ENCODE measurements at places on chromosomes 1 and 21. TPM values are rescaled to one million over a fixed set of nuclear protein-coding genes. Genes with fewer than 3 reads are reported as not detected.
A peak's percentile ranks its signal among the peaks of the same experiment; 100 is the strongest.

- no peaks in the 10 kb centered on the region for H3K4me1 ChIP-seq
- H3K27me3 ChIP-seq: no peaks in the 10 kb centered on the region
- no peaks in the 10 kb centered on the region for H3K36me3 ChIP-seq
- H3K4me3 ChIP-seq: no peak overlapping the region
- H3K27ac ChIP-seq: no peak overlapping the region
These were observed 196.1 kb upstream of the ESRRG start for GRCh38 chr1:216919060-216919970.

GRCh38 chr1:30718636-30719405 is 4.6 kb downstream of the MATN1 start:
- peaks cover 20% of the 10 kb centered on the region for H3K36me3 ChIP-seq
- peak overlapping the region; percentile 87 for H3K4me3 ChIP-seq
- H3K27me3 ChIP-seq: no peaks in the 10 kb centered on the region
- H3K4me1 ChIP-seq: peaks cover 42% of the 10 kb centered on the region
- peak; percentile 87 for DNase-seq

DNA sequence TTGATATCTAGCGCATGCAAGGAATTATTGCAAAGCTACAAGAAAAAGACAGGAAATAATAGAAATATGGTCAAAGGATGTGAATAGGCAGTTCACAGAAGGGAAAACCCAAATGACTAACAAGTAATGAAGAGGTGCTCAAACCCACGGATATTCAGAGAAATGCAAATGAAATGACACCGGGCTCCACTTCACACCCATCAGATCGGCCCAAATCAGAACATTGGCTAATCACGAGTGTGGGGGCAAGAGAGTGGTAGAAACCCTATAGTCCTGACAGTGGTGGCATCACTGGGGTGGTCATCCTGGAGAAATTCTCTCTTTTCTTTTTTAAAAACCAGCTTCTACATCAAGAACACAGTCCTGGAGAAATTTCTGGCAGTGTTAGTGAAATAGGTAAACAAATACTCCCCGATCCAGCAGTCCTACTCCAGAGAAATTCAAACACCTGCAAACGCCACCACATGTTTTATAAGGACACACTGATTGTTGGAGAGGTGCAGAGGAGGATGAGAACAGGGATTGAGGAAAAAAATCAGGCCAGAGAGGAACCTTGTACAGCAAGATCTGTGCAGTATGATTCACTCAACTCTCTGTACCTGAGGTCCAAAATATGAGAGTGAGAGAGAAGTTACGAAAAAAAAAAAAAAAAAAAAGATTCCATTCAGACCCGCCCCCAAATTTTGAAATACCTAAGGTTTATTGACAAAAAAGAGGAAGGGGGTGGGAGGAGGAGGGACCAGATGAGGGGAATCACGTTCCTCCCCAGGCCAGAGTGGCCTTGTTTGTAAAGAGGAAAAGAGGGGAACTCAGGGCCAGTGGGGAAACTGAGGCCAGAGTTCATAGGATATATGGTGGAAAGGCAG is 9.2 kb upstream of the TNFRSF1B start:
- no peaks in the 10 kb centered on the region for H3K36me3 ChIP-seq
- DNase-seq: no peak
- H3K4me3 ChIP-seq: peak overlapping the region; percentile 74

DNA sequence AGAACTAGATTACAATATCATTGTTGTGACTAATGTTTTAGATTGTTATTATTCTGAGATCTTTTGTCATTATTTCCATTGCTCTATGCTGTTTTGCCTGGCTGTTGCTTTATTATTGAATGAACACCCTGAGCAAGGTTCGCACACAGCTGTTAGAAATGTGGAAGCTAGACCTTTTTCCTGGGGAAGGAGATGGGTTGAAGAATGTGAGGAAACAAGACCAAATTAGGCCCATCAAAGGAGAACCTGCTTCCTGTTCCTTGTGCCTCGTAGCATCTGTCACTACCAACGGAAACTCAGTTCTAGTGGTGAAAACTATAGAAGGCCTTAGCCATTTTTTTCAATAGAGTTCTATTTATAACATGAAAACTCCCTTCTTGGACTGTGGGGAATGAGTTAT is 68.7 kb downstream of the RGL1 start:
- no peaks in the 10 kb centered on the region for H3K27me3 ChIP-seq
- no peak overlapping the region for H3K4me3 ChIP-seq
- no peaks in the 10 kb centered on the region for H3K4me1 ChIP-seq
- DNase-seq: no peak
- no peak overlapping the region for H3K27ac ChIP-seq
- H3K36me3 ChIP-seq: no peaks in the 10 kb centered on the region

The STIL gene
- 2.6 TPM for total RNA-seq

The CRP gene
- not detected for total RNA-seq

Data from activated B cell treated with CpG ODN at 0.5 μM for 24 hours (primary cell).